ENCODE measurements at places on chromosomes 11 and 22.

- no peak for DNase-seq
Measured at GRCh38 chr11:23543651-23544222, 683.5 kb upstream of the CCDC179 start.

- DNase-seq = no peak
Measured at GRCh38 chr22:32613773-32614392, 139.3 kb downstream of the FBXO7 start.

GRCh38 chr11:69773626-69774353 is 1.4 kb downstream of the FGF4 start:
- DNase-seq = no peak

DNA sequence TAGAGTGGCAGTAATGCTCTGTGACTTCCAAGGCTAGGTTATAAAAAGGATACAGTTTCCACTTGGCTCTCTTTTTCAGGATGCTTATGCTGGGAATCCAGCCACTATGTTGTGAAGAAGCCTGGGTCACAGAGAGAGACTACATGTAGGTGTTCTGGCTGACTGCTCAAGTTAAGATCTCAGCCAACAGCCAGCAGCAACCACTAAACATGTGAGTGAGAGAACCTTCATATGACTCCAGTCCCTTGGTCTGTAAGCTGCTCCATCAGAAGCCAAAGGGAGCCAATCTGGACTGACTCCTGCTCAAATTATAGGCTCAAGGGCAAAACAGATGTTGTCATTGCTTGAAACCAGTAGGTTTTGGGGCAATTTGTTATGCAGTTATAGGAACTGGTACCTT is 162.7 kb downstream of the MAML2 start:
- DNase-seq = no peak

DNA sequence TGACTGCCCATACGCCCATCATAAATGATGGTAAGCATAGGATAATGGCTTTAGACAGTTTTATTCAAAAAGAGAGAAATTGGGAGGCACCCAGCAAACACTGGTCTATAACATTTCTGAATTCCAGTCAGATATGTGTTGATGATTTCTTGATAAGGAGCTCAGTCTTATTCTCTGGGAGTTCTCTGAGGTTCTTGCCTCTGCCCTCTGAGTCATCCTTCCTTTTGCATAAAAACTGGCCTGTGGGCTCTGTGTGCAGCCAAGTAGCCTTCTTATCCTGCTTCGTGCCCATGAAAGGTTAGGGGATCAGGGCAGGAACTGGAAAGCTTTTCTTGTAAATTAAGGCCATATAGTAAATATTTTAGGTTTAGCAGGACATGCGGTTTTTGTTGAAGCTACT is 48.9 kb downstream of the FAR1 start:
- no peak for DNase-seq

Data from activated naive CD4-positive, alpha-beta T cell treated with anti-CD3 and anti-CD28 coated beads, Interleukin-2, amount 50 U/mL, for 16 hours (primary cell).